ENCODE measurements at places on chromosomes 5 and 9.

DNA sequence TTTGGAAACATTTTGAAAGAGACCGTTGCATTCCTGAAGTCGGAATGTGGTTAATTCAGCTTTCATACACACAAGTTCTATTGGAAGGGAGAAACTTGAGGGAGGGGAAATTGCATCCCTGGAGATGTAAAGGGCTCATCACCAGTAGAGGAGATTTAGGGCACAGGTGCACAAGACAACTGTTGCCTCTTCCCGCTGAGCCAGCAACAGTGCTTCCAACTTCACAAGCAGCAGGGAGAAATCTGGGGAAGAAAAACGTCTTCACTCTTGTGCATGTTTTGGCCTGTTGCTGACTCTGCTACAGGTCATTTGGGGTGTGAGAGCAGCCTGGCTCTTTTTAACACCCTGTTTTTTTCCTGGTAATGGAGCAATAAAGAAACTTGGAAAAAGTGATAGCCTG is 277.9 kb downstream of the GAS1 start:
- DNase-seq: no peak

DNA sequence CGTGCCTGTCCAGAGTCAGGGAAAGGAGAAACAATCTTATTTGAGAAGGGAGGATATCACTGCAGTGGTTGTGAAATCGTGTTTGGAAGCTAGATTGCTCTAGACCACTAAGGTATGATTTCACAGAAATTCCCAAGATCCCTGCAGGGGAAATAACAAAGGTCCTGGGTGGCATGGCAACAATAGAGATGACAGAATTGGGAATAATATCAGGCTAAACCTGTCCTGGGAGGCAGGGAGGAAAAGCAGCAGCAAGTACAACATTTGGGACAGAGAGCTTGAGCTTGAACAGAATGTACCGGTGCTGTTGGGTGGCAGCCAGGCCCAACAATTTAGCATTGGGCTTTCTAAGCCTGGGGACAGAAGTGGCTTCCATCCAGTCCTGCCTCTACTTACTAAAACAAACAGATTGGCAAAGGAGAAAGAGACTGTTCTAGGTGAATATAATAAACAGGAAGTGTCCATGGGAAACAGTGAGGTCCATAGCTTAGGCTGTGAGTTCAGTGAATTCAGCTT is 17.0 kb upstream of the ARHGAP26 start:
- no peak for DNase-seq

GRCh38 chr5:44613936-44614335 is 194.8 kb upstream of the MRPS30 start:
- DNase-seq: no peak

GRCh38 chr9:136611119-136611518 is 51.6 kb upstream of the EGFL7 start:
- DNase-seq: no peak

DNA sequence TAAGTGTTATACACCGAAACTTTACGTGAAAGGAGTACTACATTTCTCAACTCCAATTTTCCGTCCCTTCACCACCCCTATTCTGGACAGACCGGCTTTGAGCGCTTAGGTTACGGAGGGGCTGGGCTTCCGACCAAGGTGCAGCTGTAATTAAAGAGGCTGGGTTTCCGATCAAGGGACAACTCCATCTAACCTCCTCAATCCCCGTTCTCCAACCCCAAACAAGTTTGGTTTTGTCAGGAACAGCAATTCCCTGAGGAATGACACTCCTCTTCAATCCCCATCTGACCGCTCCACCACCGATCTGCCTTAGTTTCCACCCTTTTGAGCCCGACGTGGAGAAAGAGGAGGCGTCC is 577 bp downstream of the TUT7 start:
- DNase-seq: no peak

GRCh38 chr9:97578846-97579245 is 54.3 kb downstream of the TSTD2 start:
- DNase-seq: no peak

GRCh38 chr5:35138232-35138631 is 90.5 kb upstream of the AGXT2 start:
- DNase-seq: no peak

GRCh38 chr9:19379697-19380046 is 364 bp downstream of the RPS6 start:
- DNase-seq: no peak

Data from hematopoietic multipotent progenitor cell (in vitro differentiated cells).